ENCODE measurements at places on chromosomes 7 and 10. TPM values are rescaled to one million over a fixed set of nuclear protein-coding genes. Genes with fewer than 3 reads are reported as not detected.

DNA sequence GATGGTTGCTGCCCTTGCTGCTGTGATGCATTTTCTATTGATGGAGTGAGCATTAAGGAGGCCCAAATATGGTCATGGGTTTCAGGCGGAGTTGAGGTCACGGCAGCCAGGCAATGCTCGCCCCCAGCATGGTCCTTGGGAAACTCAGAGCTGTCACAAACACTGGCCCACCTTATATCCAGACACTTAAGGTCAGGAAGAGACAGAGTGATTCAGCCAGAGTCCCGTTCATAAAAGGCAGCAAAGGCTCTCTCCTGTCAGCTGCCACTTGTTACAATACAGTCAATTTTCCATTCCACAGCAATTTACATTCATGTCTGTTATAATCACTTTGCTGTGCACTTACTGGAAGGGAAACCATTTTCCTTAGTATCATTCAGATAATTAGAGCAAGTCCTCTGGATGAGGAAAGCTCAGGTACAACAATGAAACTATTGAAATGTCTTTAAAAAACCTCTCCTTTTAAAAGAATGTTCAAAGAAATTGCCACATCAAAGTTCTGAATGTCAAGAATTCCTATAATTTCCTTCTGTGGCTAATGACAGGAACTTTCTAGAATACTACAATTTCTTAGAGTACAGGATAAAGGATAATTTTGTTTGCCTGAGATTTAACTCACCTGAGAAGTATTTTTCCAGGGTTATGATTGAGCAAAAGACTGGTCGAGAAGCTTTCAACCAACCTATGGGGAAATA, 14.8 kb upstream of the ANKRD1 start:
- no peak for DNase-seq

DNA sequence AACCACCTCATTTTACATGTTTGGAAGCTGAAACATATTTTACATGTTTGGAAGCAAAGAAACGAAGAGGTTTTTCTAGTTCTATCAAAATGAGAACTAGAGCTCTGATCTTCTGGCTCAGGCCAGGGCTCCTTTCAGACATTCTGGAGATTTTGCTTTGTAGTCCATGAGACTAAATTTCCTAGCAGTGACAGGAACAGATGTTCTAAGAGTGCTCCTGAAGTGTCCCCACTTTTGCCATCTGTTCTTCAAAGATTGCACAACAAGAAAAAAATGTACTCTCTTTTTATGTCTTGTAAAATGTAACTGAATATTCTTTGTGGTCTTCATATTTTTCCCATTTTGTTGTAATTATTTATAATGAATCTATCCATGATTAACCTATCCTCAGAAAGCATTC, 196.4 kb upstream of the PCLO start:
- DNase-seq: no peak

DNA sequence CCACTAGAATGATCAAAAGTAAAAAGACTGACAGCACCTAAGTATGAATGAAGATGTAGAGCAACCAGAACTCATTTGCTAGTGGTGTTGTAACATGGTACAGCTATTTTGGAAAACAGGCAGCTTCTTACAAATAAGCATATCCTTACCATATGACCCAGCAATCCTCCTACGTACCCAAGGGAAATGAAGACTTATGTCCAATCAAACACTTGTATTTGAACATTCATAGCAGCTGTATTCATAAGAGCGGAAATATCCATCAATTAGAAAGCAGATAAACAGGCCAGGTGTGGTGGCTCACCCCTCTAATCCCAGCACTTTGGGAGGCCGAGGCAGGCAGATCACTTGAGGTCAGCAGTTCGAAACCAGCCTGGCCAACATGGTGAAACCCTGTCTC, 53.0 kb downstream of the KLRG2 start:
- DNase-seq: no peak

GRCh38 chr10:131396121-131397050, 84.9 kb upstream of the TCERG1L start:
- DNase-seq: no peak

DNA sequence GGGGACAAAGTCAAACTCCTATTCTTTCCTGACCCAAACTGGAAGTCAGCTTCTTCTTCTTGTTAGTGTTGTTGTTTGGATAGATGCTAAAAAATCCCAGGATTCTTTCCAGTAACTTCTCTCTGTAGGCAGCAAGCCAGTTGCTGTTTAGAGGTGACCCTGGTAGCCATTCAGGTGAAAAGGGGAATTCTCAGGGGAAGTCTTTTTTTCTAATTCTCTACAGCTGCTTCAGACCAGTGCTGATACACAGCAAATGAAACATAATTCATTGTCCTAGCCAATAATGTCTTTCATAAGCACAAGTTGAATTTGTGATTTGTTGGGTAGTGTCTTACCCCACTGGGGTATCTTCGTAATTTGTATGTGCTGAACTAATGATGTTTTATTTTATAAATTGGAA, 357.3 kb downstream of the BBS9 start:
- DNase-seq: no peak

DNA sequence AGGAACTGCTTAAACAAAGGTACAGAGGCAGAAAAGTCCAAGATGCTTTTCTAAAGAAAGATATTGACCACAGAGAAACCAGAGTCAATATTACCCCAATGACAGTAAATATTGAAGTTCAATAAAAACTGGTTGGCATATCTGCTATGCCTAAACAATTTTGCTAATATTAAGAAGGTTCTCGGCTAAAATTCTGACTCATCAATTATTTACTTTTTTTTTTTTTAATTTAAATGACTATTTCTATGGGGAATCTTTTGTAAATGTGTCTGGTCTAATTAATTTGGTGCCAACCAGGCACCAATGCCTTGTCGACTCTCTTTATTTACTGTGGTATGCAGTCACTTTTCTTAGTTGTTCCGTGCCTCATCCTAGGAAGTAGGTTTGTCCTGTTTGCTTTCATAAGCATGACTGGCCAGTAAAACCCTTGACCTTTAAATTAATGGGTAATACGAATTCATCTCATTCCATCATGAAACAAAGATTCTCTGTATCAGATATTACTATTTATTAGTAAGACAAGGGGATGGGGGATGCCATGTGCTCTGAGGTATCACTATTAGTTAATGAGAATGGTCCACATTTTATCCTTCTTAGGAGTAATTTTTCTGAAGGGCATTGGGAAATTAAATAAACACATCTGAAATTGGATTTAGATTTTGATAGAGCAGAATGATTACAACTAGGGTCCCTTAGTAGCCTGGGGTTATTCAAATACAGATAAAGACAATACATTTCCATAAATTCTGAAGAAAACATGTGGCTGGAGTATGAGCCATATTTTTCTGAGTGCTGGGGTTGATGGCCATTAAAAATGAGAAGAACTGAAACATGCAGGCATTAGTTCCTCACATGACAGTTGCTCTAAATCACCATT, 154.4 kb downstream of the VTI1A start:
- no peak for DNase-seq

DNA sequence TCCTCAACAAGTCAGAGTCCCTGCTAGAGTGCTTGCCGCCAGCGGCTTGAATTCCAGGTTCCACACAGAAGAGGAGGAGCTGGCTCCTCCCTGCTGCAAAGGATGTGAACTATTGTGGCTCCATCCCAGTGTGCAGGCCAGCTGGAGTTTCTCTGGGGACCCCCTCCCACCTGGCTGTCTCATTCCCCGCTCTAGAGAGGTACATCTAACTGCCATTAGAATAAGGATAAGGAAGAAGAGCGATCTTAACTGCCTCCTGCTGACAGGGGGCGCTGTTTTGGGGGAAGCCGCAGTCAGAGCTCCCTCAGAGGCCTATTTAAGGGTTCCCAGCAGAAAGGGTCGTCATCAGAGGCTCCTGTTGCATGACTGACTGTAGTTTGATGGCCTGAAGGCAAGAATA, 40.8 kb upstream of the HECW1 start:
- DNase-seq: no peak

GRCh38 chr7:157136372-157136771, 2.4 kb upstream of the UBE3C start:
- DNase-seq: no peak

DNA sequence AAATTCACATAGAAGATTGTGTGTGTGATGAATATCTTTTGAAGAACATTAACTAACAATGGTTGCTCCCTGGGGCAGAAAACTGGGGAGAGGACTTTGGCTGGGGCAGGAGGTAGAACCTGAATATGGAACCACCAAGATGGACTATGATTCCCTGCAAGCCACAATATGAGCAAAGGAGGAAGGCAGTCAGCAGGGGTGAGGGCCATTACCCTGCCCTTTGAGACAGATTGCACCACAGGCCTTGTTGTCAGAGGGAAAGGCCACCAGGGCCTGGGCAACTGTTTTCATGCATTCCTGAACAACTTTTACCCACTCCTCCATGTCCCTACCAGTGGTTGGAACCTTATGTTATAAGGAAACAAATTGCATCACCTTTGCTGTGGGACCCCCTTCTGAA, 670.1 kb upstream of the POM121L12 start:
- DNase-seq: no peak

GRCh38 chr7:140229591-140230515, 53.1 kb upstream of the KDM7A start:
- no peak for DNase-seq

IL2RA gene
- total RNA-seq: 1.1 TPM

TUBAL3 gene
- 0.18 TPM for total RNA-seq

ADCY1 gene
- 5.5 TPM for total RNA-seq

CAV2 gene
- total RNA-seq: 139 TPM

CCDC7 gene
- total RNA-seq: 75.8 TPM

ZNF365 gene
- total RNA-seq: 0.18 TPM

CRTAC1 gene
- 23.0 TPM for total RNA-seq

CYP2C19 gene
- total RNA-seq: not detected

All from sciatic nerve (tissue), 2 donors.